Cortex of kidney (tissue), 1 donor: ENCODE measurements at places on chromosomes 16 and 17.

GRCh38 chr17:81002409-81003361 lies 11.0 kb downstream of the CHMP6 start:
- no peak for DNase-seq

DNA sequence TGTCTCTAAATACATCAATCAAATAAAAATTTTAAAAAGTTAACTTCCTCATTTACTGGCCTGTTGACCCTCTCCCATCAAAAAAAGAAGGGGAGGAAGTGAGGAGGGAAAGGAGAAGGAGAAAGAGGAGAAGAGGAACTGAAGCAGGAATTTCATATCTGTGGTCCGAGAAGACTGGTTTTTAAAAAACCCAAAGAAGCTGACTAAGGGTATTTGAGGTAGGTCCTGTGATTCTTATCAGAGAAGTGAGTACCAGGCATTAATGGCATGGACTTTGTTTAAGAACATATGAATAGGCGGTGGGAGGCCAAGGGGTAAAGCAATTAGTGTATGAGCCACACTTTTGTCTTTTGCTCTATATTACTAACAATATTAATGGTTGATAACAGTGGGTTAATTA lies 2.0 kb downstream of the SLC46A1 start:
- no peak for DNase-seq

GRCh38 chr16:75385507-75386152 lies 47.7 kb downstream of the CFDP1 start:
- DNase-seq = no peak

DNA sequence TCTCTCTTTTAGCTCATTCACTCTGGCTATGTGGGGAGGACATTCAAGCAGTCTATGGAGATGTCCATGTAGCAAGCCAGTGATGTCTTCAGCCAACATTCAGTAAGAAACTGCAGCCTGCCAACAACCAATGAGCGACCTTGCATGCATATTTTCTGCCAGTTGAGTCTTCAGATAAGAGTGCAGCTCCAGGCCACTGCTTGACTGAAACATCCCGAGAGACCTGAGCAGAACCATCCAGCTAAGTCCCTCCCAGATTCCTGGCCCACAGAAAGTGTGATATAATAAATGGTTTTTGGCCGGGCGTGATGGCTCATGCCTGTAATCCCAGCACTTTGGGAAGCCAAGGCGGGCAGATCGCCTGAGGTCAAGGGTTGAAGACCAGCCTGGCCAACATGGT lies 10.5 kb upstream of the C17orf58 start:
- no peak for DNase-seq

- no peak for DNase-seq
Measured at GRCh38 chr17:54844233-54844632, 56.4 kb upstream of the TOM1L1 start.

- no peak for DNase-seq
Measured at GRCh38 chr16:17343028-17343427, 127.7 kb downstream of the XYLT1 start.

- no peak for DNase-seq
Measured at GRCh38 chr17:19383681-19384470, 3.1 kb downstream of the MFAP4 start.

DNA sequence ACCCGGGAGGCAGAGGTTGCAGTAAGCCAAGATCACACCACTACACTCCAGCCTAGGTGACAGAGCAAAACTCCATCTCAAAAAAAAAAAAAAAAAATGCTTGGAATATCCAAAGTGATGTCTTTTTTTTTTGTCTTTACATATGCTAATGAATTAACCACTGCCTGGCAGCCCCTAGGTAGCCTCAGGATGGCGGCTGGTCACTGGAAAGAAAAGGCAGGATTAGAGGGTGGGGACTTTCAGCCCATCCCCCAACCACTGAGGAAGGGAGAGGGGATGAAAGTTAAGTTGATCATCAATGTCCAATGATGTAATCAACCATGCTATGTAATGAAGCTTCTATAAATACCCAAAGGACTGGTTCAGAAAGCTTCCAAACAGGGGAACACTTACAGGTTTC lies 26.8 kb downstream of the RNF157 start:
- DNase-seq = no peak

DNA sequence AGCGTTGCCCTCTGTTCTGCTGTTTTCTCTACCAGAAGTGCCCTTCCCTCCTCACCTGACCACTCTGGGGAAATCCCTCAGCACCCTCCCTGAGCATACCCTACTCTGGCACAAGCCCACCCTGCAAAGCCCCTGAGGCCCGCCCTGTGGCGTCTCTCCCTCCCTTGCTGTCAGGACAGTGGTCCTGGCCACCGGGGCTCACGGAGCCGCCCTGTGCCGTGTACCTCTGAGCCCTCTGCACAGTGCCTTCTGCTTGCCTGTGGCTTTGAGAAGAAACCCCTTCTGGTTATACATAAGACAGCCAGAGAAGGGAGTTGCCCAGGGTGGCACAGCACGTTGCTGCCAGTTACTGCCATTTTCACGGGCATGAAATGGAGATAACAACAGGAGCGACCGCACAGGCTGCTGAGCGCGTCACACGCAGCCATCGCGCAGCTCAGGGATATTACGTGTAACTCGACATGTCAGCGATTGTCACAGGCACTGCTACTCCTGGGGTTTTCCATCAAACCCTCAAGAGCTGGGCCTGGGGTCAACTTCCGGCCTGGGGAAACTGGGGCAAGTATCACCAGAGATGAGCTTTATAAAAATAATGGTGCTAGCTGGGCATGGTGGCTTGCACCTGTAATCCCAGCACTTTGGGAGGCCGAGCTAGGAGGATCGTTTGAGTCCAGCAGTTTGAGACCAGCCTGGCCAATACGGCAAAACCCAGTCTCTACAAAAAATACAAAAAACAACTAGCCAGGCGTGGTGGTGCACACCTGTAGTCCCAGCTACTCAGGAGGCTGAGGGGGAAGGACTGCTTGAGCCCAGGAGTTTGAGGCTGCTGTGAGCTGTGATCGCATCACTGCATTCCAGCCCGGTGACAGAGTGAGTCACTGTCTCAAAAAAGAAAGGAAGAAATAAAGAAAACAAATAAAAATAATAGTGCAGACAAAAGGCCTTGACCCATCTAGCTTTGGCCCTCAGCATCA lies 14.8 kb downstream of the SCGB1C2 start:
- DNase-seq = no peak

DNA sequence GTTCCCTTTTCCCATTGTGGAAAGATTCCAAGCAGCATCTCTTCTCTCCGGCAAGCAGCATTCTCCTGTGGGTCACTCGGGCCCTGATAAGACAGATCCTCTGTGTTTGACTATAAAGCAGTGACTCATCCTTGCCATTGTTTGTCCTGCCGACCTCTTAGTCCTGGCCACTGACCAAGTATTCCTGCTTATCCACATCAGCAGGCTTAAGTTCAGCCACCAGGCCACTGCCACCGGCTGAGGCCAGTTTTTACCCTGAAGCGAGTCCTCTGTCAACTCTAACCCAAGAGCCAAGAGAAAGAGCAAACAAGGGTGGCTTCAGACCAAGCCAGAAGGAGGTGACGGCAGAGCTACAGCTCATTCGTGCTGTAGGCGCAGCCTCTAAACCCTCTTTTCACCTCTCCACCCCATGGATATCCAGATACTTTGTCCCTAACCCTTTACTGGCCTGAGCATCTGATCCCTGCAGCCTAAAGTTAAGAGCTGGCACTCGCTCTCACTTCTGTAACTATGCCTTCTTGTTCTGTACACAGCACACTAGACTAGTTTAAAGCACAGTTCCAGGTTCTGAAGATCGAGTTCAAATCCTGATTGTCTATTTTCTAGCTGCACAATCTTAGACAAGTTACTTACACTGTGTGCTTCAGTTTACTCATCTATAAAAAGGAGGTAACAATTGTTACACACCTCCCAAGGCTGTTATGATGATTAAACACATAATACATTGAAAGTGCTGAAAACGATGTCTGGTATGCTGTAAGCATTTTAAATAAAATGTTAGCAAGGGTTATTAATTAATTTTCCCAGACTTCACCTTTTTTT lies 31.0 kb downstream of the SOX9 start:
- no peak for DNase-seq

GRCh38 chr16:13923703-13924298 lies 3.8 kb downstream of the ERCC4 start:
- DNase-seq = no peak

DNA sequence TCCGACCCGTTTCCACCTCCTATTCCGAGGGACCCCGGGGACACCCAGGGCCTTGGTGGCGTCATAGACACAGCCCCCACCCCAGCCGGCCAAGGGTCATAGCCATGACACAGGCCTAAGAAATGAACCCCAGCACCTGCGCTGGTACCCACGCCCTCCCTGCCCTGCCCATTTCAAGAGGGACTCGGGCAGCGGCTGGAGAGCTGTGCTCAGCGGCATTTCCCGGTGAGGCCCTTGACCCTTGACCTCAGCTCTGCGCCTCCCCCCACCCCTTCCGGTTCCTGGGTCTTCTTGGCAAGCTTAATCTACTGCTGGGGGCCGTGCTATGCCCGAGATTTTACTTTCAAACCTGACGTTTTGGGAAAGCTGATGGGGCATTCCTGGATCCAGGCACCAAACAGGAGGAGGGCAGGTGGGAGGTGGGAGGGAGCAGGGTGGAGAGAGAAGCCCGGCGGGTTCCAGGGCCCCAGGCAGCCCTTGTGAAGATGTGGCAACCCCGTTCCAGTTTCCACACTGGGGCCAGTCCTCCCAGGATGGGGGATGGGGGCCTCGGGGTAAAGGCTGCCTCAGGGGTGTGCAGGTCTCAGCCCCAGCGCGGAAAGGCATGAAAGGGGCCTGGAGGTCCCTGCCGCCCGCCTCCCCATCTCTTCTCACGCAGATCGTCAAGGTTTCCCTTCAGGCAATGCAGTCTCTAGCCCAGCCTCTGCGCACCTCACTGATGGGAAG lies at the start of gene SLC22A31:
Gene SLC22A31, minus strand, starts transcription at position 414 of the 726 bp plus-strand sequence. Its CDS starts 36 bp downstream, at position 378.
- no peak for DNase-seq

GRCh38 chr16:1194665-1195392 lies 30.2 kb downstream of the TPSG1 start:
- no peak for DNase-seq

DNA sequence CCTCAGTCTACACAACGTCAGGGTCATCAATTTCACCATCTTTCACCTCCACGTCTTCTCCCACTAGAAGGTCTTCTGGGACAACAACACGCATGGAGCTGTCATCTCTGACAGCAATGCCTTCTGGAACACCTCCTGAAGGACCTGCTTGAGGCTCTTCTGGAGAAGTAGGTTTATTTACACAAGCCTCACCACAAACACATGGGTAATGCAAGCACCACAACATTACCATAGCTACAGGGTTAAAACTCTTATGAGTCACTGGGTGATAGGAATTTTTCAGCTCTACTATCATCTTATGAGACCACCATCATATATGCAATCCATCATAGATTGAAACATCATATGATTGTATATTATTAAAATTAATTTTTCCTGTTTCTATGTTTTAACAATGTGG lies 215.4 kb downstream of the CHD9NB start:
- no peak for DNase-seq

GRCh38 chr17:80151333-80151732 lies 4.4 kb upstream of the EIF4A3 start:
- DNase-seq = no peak

DNA sequence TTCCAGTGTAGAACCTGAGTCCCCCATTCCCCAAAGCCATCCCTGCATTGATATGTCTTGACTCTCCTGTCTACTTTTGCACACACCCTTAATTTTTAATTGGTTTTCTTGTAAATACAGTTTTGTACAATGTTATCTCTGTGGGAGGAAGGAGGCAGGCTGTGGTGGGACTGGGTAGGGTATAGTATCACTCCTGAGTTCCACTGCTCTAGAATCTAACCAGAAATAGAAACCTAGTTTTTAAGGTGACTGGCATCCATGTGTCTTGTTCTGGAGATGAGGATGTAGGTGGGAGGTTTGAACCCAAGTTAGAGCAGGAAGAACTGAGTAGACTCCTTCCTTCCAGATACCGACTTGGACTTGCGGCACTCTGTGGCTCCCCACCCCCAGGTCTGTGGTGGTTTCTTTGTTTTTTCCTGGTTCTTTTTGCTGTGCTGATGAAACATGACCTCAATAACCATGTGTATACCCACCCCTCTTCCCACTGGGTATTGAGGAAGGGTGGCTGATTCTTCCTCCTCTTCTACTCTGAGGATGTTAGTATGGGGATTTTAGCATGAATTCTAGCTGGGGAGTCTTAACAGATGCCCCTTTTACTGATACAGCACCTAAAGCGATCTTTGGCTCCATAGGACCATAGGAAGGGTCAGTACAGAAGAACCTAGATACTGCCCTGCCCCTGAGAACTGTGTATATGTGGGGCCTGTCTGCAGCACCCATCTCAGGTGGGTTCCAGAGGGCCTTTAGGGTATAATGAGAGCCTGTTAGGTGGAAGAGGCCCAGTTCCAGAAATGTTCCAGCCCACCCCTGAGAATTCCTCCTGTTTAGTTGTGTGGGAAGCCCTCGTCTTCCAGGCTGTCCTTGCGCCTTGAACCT lies 48.7 kb downstream of the SF3B3 start:
- DNase-seq = no peak

- no peak for DNase-seq
Measured at GRCh38 chr16:67447508-67448076, 16.7 kb downstream of the HSD11B2 start.

DNA sequence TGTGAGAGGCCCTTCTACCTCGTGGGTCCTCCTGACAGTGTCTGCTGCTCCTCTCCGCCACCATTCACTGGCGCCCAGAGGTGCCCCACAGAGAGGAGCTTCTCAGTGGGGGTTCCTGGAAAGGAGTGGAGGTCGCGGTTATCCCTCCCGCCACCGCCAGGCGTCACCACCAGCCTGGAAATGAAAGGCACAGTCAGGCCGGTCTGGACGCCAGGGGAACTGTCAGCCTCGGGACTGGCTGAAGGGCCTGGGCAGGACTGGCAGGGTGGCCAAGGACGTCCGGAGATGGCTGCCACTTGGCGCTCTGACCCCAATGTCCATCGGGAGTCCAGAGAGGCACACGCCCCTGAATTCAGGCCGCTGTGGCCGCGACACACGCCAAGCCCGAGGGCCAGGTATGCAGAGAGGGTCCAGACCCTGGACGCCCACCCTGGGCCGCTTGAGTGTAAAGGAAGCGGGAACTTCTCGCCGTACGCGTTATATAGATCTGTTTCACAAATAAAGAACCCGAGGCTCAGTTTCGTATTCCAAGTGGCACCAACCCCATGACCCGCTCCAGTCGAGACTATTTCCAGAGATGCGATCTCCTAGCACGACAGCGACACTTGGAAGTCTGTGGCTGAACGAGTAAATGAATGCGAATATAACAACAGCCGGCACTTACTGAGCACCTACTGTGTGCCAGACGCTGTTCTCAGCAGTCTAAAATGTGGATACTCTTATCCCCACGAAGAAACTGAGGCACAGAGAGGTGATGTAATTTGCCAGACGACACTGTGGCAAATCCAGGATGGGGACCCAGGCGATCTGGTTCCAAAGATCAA lies 7.6 kb upstream of the NXPH3 start:
- DNase-seq = no peak

DNA sequence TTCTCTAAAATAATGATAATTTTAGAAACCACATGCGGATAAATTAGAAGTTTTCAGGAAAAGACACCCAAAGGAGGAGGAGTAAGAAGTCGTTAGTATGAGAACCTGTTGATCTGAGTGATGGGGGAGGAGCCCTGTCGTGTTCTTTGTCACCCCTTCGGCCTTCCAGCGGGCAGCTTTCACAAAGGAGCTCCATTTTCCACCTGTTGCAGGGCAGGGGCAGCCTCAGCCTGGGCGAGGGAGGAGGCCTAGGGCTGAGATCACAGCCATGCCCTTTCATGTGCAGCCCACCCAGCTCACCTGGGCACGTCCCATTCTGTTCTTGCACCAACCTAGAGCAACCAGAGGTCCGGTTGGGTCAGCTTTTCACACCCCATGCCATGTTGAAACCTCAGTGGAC lies 5.3 kb downstream of the DUSP14 start:
- no peak for DNase-seq

- DNase-seq = no peak
Measured at GRCh38 chr17:61398721-61399130, 917 bp upstream of the TBX2 start.

GRCh38 chr16:1961651-1962067 lies 2.3 kb downstream of the NDUFB10 start:
- DNase-seq = no peak
